Muscle of leg (tissue), 16 donors: ENCODE measurements at places on chromosomes 5 and 9. TPM values are rescaled to one million over a fixed set of nuclear protein-coding genes. Genes with fewer than 3 reads are reported as not detected.

The TAS2R1 gene
- total RNA-seq = not detected

The NRARP gene
- total RNA-seq = 2.5 TPM

The PHYHD1 gene
- total RNA-seq = 23.9 TPM

The CDH6 gene
- total RNA-seq = 8.0 TPM

The OLFML2A gene
- 100 TPM for total RNA-seq

The TRMO gene
- total RNA-seq = 12.7 TPM
